HT-29 (cell line): ENCODE measurements at places on chromosomes 13 and 19. TPM values are rescaled to one million over a fixed set of nuclear protein-coding genes. Genes with fewer than 3 reads are reported as not detected.

SHISA7 gene
- total RNA-seq, result not detected in 2 replicates

CEACAM21 gene
- total RNA-seq, result not detected in 2 replicates

EPS8L1 gene
- 543 and 612 TPM in 2 replicates for total RNA-seq

ZNF324 gene
- 28.6 and 29.5 TPM in 2 replicates for total RNA-seq

GTF2F1 gene
- 37.0 and 40.9 TPM in 2 replicates for total RNA-seq

- DNase-seq, result no peak
Measured at GRCh38 chr19:16627193-16627927, 644 bp downstream of the MED26 start.

DNA sequence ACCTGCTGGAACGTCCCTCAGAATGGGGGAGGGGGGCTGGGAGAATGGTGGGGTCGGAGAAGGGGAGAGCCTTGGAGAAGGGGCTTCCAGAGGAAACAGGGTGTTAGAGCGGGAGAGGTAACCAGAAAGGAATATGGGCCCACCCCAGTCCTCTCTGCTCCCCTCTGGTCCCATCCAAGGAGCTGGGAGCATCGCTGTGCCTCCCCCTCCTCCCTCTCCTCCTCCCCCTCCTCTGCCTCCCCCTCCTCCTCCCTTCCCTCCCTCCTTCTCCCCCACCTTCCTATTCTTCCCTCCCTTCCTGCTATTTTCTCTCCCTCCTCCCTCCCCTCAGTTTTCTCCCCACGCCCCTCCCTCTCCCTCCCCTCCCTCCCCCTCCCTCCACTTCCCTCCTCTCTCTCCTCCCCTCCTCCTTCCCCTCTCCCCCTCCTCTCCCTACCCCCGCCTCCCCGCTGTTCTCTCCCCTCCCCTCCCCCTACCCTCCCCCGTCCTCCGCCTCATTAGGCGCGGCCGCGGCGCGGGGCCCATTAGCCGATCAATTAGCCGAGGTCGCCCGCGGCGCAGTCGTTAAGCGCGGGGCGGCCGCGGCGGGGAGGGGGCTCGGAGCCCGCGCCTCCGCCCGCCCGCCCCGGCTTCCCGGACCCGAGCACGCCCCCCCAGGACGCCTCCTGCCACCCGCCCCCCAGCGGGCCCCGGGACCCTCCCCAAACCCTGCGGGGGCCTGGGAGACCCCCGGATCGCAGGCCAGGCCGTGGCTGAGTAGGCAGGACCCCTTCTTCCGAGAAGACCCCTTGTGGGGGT lies 15.4 kb downstream of the TLE5 start:
- no peak for DNase-seq

DNA sequence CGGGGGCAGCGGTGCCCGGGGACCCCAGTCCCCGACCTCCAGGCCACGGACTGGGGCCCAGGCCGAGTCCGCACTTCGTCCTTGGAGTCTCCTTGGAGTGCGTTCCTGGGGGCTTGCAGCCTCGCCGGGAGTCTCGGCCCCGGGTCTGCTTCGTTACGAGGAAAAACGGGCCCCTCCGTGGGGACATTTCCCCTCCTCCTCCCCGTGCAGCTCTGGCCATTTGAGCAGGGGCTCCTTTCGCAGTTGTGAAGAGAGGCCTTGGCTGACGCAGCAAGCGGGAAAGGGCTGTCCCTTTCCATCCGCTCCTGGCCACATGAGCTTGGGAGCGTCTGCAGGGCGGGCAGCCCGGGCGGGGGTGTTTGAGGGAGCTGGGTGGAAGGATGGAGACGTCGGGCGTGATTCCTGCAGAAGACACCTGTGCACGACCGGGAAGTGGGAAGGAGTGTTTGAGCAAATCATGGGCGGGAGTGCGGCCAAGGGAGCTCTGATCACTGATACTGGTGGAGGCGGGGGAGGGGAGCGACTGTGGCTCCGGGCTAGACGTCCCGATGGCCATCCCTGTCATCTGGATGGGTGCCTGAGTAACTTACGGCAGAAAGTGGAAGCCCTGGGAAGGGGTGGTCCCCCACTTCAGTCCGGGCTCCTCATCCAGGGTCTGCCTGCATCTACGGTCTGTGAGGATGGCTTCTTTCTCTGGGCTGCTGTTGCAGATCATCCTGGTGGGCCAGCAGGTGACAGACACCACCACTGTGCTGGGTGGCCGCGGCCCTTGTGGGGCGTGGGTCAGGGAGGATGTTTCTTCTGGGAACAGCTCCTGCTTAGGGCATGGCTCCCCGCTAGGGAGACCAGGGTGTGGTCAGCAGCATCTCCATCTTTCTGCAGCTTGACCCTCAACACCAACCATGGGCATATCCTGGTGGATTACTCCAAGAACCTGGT lies 736 bp downstream of the GPI start:
- peak; percentile 58 for DNase-seq

GRCh38 chr13:35347679-35348205 lies 128.7 kb downstream of the MAB21L1 start:
- DNase-seq, result no peak
